Dermis blood vessel endothelial cell (primary cell): ENCODE measurements at places on chromosomes 12 and 14. TPM values are rescaled to one million over a fixed set of nuclear protein-coding genes. Genes with fewer than 3 reads are reported as not detected.

- DNase-seq, result no peak
These were observed 11.4 kb downstream of the RERG start for GRCh38 chr12:15209782-15210181.

DNA sequence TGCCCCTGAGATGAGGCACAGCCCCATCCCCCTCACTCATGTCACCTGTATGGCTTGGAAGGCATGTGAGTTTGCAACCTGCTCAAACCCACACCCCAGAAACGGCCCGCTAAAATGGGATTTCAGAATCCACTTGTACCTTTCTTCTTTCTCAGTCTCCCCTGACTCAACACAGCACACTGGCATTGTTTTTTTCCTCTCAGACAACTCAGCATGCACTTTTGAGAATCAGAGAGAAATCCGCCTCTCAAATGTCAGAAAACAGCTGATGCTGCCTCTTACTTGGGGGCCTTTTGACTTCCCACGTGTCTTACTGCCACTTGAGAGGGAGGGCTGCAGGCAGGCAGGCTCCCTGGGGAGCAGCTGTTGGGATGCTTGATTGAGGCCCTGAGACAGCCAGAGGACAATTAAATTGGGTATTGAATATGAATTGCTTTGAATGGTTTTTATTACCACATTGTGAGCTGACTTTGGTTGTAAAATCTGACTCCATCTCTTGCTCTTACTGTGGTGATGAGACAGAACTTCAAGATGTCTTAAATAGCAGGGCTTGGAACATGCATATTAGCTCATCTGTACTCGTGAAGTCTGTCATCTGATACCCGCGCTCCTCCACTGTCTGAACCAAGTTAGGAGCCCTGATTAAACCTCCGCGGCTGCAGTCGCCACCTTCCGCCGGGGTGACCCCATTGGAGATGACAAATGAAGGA is 96.6 kb downstream of the APAF1 start:
- no peak for DNase-seq

RPS6KL1 gene
- 10.4 and 12.4 TPM in 2 replicates for total RNA-seq

DNA sequence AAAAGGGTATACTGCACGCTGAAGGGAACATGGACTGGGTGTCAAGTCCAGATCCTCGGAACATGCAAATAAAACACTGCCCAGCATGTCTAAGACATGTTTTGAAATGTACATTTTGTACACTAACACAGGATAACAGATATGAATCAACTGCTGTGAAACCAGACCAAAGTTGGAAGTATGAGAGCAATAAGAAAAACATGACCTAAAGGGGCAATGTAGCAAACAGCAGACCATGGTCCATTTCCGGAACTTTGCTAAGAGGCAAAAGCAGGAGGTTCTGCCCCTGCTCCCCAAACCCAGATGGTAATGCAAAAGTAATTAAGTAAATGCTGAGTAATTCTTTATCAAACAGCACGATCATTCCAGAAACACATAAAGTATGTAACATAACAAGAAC is 125.2 kb downstream of the SLC25A21 start:
- DNase-seq, result peak; percentile 27

DNA sequence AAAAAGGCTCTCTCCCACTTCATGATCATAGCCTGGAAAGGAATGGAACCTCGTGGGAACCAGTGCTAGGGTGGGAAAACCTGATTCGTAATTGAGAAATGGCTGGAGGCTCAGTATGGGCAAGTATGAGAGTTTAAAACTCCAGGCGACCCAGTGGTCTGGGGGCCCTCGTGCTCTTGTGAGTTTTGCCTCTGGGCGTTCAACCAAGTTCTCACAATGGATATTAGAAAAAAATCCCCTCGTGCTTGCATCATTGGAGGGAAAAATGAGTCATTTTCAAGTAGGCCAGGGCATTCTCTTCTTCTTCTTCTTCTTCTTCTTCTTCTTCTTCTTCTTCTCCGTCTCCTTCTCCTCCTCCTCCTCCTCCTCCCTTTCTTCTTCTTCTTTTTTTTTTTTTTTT is 39.0 kb downstream of the GPR68 start:
- DNase-seq, result no peak

- no peak for DNase-seq
These were observed 62.5 kb upstream of the FKBP4 start for GRCh38 chr12:2732290-2732689.

PAPLN gene
- total RNA-seq, result 30.6 and 60.1 TPM in 2 replicates

UTP20 gene
- 19.9 and 33.5 TPM in 2 replicates for total RNA-seq

GRCh38 chr12:13534645-13535398 is 338.3 kb downstream of the EMP1 start:
- DNase-seq, result peak; percentile 75

SDR9C7 gene
- total RNA-seq, result not detected in 2 replicates

GRCh38 chr12:112995008-112995407 is 16.7 kb downstream of the OAS2 start:
- DNase-seq, result no peak

DNA sequence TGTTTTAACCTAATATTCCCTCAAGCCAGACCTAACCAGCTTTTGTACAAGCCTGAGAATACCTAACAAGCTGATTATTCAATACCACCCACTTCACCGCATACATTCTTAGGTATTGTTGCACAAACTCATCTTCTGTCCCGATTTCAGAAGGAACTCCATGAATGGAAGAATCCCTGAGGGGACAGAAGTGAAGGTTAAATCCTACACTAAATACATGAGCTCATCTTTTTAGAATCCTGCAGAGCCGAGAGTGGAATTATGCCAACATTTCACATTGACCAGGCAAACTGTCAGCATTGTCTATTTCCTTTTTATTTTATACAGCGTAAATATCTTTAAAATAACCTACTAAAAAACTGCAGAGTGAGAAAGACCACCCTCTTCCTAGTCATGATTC is 140.7 kb upstream of the PRICKLE1 start:
- no peak for DNase-seq

DNA sequence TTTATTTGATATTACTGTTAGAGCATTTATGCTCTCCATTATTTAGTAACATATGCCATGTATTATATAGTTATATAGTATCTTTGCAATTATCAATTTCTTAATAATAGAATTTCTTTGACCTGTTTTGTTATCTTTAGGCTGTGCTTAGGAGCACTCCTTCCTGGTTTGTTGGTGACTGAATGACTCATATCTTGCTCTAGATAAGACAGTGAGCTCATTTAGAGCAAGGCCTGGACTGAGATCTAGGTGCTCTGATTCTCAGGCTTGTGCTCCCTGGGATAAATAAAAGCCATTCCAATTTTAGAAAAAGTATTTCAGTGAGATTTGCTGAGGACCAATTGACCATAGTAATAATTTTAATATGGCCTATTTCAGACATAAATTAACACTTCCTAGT is 951.2 kb downstream of the FLRT2 start:
- DNase-seq, result no peak

- no peak for DNase-seq
These were observed 5.5 kb upstream of the OTX2 start for GRCh38 chr14:56815745-56816144.

GRCh38 chr14:33602396-33602795 is 348.5 kb downstream of the EGLN3 start:
- no peak for DNase-seq

C1R gene
- 2.0 TPM in 2 replicates for total RNA-seq

DNA sequence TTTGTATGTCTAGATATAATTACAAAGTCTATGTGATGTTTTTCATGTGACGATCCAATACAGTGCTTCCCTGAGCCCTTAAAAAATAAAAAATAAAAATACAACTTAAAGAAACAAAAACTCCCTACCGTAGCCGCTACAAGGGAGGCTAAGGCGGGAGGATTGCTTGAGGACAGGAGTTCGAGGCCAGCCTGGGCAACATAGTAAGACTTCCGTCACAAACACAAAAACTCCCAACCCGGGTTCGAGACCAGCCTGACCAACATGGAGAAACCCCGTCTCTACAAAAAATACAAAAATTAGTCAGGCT is 669 bp upstream of the CDKN3 start:
- DNase-seq, result no peak

PMCH gene
- total RNA-seq, result 0.23 TPM in 1 of 2 replicates, not detected in the other

PTPN6 gene
- 2.4 and 3.4 TPM in 2 replicates for total RNA-seq

GRCh38 chr14:93219103-93219726 is 12.2 kb downstream of the UBR7 start:
- DNase-seq, result peak; percentile 79

GRCh38 chr12:13581031-13581430 is 384.5 kb downstream of the EMP1 start:
- DNase-seq, result no peak

- DNase-seq, result peak; percentile 70
These were observed 511 bp downstream of the ANO6 start for GRCh38 chr12:45216230-45216982.

CLEC9A gene
- not detected in 2 replicates for total RNA-seq

CMKLR1 gene
- 0.19 and 1.0 TPM in 2 replicates for total RNA-seq

GRCh38 chr12:91326058-91327027 is 143.7 kb upstream of the DCN start:
- peak; percentile 61 for DNase-seq

GRCh38 chr12:75782069-75782581 is 249.5 kb downstream of the PHLDA1 start:
- DNase-seq, result no peak

MIP gene
- not detected in 2 replicates for total RNA-seq

BMAL2 gene
- 43.6 and 55.0 TPM in 2 replicates for total RNA-seq

DNA sequence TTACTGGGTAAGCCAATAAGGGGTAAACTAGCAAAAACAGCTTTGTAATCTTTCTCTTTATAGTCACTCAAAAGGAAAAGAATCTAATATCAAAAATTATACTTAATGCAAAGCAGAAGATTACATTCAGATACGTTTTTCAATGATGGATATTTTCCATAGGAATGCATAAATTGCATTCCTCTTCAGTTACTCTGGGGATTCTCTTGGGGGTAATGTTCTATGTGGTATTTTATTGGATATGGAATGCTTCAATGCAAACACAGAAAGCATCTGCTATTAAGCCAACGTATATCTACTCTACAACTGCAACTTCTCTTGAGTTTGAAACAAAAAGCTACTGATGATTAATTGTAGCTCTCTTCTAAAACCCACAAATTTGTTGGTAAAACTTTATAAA is 106.0 kb downstream of the SLC41A2 start:
- no peak for DNase-seq

- peak; percentile 79 for DNase-seq
These were observed 783 bp downstream of the CORO1C start for GRCh38 chr12:108730365-108731104.

POTEM gene
- not detected in 2 replicates for total RNA-seq

SMIM41 gene
- total RNA-seq, result not detected in 2 replicates

GRCh38 chr14:34691206-34691605 is 23.2 kb downstream of the CFL2 start:
- DNase-seq, result no peak

GRCh38 chr12:124774054-124774461 is 89.6 kb downstream of the SCARB1 start:
- no peak for DNase-seq

DNA sequence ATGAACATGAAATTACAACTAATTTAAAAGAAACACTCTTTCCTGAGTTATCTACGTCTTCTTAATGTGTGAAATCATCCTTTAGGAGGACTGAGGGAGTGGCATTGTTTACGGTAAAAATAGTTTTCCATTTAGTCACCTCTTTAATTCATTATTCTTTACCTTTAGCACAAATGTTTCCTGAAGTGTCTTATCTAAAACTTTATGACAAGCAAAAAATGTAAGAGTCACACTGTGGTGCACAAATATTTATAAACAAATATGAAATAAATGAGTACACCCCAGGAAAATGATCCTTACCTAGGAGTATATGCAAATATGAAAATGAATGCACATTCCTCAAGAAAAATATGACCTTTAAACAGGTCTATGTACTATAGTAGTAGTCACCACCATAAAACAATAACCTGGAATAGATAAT is 104.6 kb downstream of the PTPRR start:
- no peak for DNase-seq

- no peak for DNase-seq
These were observed 1.8 kb downstream of the ITGA7 start for GRCh38 chr12:55705782-55706402.

DNA sequence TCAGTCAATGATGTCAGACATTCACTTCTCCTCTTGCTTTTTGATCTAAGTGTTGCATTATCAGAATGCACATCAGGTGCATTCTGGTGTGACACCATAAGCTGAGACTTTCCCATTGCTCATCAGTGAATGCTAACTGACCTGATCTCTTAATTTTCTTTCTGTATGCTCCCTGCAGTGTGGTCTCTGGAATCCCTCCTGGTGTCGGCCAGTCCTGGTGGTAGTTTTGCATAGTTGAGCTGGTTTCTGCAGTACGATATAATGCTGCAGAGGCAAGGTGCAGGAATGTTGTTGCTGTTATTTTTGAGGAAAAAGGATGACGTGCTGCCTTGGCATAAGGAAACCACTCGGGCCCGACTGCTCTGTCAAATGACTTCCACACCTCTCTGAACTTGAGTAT is 11.0 kb upstream of the SRP54 start:
- peak; percentile 37 for DNase-seq

PYGL gene
- total RNA-seq, result 64.5 and 99.6 TPM in 2 replicates

DNA sequence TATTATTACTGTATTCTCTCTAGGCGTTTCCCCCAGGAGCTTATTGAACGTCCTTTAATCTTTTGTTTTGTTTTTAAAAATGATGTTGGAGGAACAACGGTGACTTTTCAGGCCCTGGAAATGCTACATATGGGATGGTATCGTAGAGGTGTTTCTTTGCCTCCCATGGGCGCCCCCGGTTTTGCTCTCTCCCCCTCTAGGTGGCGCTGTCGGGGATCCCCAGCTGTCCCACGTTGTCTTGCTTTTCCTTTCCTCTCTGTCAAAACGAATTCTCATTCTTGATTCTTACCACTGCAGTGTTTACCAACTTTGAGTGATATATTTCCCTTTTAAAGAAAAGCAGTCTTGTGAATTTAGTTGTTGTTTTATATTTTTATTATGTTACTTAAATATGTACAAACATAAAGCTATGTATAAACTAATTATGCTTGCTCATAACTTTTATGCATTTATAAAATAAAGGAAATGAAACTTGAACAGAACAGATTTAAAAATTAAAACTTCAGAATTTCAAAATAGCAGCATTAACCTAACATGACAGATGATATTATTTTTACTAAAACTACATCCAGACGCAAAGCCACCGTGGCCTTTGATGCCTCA is 171.9 kb downstream of the RGS6 start:
- DNase-seq, result peak; percentile 5

DNA sequence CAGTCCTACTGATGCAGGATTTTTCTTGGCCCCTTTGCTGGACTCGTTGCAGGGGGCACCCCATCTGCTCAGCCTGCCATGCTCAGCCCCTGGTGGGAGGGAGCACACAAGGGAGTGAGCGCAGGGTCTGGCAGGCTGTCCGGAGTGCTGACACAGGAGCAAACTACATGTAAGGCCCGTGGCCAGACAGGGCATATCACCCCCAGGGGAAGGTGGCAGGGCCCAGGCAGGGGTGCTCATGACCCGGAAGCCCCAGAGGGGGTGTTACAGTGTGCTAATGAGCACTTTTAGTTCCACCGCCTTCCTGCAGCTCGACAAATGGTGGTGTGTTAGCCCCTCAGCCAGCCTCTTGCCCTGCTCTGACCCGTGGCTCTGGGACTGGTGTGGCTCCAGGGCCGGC is 645.6 kb upstream of the TMEM132C start:
- DNase-seq, result no peak

SINHCAF gene
- total RNA-seq, result 99.3 and 136 TPM in 2 replicates
